CD4-positive, alpha-beta memory T cell (primary cell): ENCODE measurements at places on chromosomes 16 and 17. TPM values are rescaled to one million over a fixed set of nuclear protein-coding genes. Genes with fewer than 3 reads are reported as not detected.

DNA sequence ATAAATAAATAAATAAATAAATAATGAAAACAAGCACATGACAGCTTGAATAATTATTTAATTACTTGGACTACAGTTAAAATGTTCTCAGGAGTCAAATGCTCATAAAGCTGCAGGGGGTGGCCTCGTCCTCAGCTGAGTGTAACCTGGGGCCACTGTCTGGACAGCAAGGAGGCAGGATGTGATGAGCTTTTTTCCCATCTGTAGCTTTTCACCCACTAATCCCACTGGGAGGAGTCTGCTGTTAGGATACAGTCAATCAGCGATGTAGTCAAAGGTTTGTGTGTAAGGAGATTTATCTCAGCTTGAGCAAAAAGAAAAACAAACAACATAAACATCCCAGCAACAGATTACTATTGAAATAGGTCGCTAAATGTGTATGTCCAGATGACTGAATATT, 22.5 kb downstream of the ZCCHC14 start:
- H3K36me3 ChIP-seq = peaks cover 3% of the 10 kb centered on the region
- DNase-seq = no peak

DNA sequence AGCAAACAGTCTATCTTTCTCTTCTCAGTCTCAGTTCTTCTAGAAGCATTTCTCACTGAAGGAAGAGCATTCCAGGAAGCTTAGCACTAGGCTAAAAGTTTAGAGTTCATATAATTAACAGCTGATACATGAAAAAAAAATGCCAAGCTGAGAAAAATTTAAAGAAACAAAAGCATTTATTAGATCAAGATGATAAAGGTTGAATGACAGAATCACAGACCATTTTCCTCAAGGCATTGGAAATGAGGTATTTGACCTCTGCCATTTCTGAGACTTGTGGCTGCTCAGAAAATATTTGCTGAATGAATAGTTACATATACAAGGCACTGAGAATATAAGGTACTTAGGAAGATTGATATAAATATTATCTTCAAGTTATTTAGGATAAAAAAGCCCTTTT, 901.6 kb upstream of the GOT2 start:
- H3K4me3 ChIP-seq = no peak overlapping the region
- H3K27ac ChIP-seq = no peak overlapping the region
- no peak for DNase-seq
- H3K36me3 ChIP-seq = no peaks in the 10 kb centered on the region

DNA sequence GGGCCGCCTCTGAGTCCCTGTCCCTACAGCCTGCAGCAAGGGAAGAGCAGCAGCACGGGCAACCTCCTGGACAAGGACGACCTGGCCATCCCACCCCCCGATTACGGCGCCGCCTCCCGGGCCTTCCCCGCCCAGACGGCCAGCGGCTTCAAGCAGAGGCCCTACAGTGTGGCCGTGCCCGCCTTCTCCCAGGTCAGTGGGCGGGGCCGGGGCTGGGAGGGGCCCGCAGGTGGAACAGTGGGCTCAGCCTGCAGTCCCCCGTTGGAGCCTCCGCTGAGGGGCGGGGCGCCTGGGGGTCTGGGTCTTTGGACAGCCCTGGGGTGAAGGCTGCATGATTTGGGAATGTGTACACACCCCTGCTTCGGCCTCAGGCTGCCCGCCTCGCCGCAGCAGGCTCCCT, 58.6 kb upstream of the PVALEF start:
- peaks cover 3% of the 10 kb centered on the region for H3K4me1 ChIP-seq
- no peaks in the 10 kb centered on the region for H3K36me3 ChIP-seq
- no peak for DNase-seq
- no peaks in the 10 kb centered on the region for H3K27me3 ChIP-seq
- no peak overlapping the region for H3K4me3 ChIP-seq

GRCh38 chr16:58828901-58829545, 94.9 kb upstream of the GOT2 start:
- no peaks in the 10 kb centered on the region for H3K4me1 ChIP-seq
- no peak for DNase-seq
- H3K27ac ChIP-seq = no peak overlapping the region
- H3K4me3 ChIP-seq = no peak overlapping the region

The TEFM gene
- total RNA-seq = 21.3 TPM

DNA sequence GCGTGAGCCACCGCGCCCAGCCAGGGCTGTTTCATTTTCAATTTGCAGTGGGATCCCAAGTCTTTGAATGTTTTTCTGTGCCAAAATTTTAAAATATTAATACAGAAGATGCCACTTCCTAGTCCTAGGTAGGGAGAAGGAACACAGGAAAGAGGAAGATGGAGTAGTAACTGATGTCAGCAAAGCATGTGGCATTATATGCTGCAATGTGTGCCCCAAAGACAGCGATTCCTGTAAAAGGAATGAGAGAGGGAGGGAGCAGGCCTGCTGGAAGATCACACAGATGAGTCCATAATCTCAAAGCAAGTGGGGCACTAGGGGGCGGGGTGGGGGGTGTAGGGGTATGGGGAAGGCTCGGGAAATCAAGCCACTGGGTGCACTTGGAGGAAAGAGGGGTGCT, 23.4 kb upstream of the SSTR2 start:
- no peak overlapping the region for H3K27ac ChIP-seq
- no peaks in the 10 kb centered on the region for H3K27me3 ChIP-seq
- H3K4me3 ChIP-seq = no peak overlapping the region
- peaks cover 11% of the 10 kb centered on the region for H3K4me1 ChIP-seq
- DNase-seq = no peak

DNA sequence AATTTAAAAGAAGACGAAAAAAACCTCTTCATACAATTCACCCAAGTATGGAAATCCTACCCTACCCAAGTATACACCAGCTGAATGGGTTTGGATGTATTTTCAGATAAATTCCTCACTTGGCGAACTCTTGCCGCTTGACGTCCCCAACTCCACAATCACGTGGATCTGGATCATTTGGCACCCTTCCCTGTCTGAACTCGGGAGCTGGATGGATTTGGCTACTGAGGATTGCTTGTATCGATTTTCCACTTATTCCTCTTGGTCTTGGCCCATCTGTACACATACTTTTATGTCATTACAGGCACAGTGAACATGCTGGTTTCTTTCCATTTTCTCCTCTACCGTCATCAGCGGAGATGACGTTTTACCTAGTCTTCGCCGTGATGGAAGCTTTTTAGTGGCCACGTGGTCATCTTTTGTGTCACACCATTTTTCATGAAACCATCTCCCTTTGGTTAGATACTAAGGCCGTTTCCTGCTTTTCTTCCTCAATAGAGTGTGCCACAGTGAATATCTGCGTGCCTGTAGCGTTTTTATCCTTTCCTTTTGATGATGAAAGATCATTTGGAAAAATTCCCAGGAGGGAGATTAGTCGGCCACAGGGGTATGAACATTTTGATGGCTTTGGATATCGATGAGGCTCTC, 47.1 kb downstream of the CMIP start:
- no peaks in the 10 kb centered on the region for H3K27me3 ChIP-seq
- H3K4me3 ChIP-seq = no peak overlapping the region

The TMUB2 gene
- total RNA-seq = 45.4 TPM

GRCh38 chr16:53433930-53434376, 318 bp upstream of the RBL2 start:
- peak overlapping the region; percentile 82 for H3K27ac ChIP-seq
- H3K27me3 ChIP-seq = no peaks in the 10 kb centered on the region
- no peaks in the 10 kb centered on the region for H3K36me3 ChIP-seq

GRCh38 chr17:60087882-60088669, 9.4 kb upstream of the HEATR6 start:
- no peak overlapping the region for H3K4me3 ChIP-seq
- H3K4me1 ChIP-seq = no peaks in the 10 kb centered on the region
- H3K36me3 ChIP-seq = no peaks in the 10 kb centered on the region
- H3K27ac ChIP-seq = no peak overlapping the region

- no peaks in the 10 kb centered on the region for H3K36me3 ChIP-seq
- peaks cover 2% of the 10 kb centered on the region for H3K4me1 ChIP-seq
- no peak overlapping the region for H3K27ac ChIP-seq
- H3K4me3 ChIP-seq = no peak overlapping the region
- no peak for DNase-seq
- H3K27me3 ChIP-seq = no peaks in the 10 kb centered on the region
Observed at GRCh38 chr17:4150096-4150495, 7.1 kb downstream of the CYB5D2 start.
